ENCODE measurements at places on chromosomes 4 and X. TPM values are rescaled to one million over a fixed set of nuclear protein-coding genes. Genes with fewer than 3 reads are reported as not detected.

- no peak for DNase-seq
Measured at GRCh38 chr4:83629945-83630721, 94.2 kb downstream of the GPAT3 start.

NAA11 gene
- polyA plus RNA-seq, result not detected

UGT2A1 gene
- polyA plus RNA-seq, result 1.4 TPM

DNA sequence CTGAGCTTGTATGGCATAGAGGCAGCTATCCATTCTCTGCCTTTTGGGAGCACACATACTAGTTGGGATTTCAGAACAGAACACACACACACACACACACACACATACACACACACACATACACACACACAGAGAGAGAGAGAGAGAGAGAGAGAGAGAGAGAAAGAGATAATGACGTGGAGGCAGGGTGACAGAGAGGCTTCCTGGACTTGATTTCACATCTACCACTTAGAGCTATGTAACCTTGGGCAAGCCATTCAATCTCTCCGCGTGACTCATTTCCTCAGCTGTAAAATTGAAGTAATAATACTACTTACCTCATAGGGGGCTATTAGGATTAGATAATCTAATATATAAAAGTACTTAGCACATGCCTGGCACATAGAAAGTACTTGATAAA, 12.3 kb upstream of the GRIA3 start:
- DNase-seq, result no peak

KLF8 gene
- polyA plus RNA-seq, result 5.7 TPM

- no peak for DNase-seq
Measured at GRCh38 chrX:85544609-85545008, 165.1 kb upstream of the POF1B start.

MAGEA12 gene
- not detected for polyA plus RNA-seq

- no peak for DNase-seq
Measured at GRCh38 chr4:7843831-7844593, 95.6 kb downstream of the AFAP1 start.

GRCh38 chr4:126777649-126778048, 855.1 kb upstream of the INTU start:
- DNase-seq, result no peak

DNA sequence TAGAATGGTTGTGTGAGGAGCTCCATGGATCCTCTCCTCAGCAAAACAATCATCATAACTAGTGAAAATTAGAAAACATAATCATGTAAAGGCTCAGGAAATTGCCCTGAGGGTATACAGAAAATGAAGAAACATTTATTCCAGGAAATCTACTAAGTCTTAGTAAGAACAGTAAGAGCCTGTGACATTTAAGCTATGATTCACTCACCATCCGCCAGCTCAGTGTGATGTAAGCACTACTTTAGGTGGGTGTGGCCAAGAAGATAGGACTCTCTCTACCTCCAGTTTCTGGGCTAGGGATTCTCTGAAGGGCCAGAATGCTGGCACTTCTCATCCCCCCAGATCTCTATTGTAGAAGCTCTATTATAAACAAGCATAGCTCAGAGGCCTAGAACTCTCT, 147.5 kb downstream of the DLG3 start:
- no peak for DNase-seq

Measured in right renal pelvis (tissue), 4 donors.